ENCODE measurements at places on chromosomes 1 and 21.

- no peak for DNase-seq
These were observed 2.6 kb upstream of the RNF2 start for GRCh38 chr1:185042737-185043136.

GRCh38 chr21:37005548-37006485, 685 bp upstream of the RIPPLY3 start:
- peak; percentile 77 for DNase-seq

DNA sequence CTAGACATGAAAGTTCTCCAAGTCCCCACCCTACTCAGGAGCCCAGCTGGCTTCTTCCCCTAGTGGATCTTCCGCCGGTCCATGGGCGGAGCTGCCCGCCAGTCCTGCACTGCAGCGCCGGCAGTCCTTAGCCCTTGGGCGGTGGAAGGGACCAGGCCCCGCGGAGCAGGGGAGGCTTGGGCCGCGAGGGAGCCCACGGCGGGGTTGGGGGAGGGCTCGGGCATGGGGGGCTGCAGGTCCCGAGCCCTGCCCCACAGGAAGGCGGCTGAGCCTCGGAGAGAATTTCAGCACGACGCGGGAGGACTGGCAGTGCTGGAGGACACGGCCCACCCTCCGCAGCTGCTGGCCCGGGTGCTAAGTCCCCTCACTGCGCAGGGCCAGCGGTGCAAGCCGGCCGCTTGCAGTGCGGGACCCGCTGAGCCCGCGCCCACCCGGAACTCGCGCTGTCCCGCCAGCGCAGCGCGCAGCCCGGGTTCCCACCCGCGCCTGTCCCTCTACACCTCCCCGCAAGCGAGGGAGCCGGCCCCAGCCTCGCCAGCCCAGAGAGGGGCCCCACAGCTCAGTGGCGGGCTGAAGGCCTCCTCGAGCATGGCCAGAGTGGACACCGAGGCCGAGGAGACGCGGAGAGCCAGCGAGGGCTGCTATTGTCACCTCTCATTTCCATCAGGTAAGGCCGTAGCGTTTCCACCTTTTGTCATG, 1398.6 kb downstream of the MRPL39 start:
- no peak for DNase-seq

GRCh38 chr1:230636575-230637148, 5.6 kb upstream of the COG2 start:
- no peak for DNase-seq

GRCh38 chr1:37593726-37594125, 2.0 kb downstream of the GNL2 start:
- DNase-seq, result no peak

DNA sequence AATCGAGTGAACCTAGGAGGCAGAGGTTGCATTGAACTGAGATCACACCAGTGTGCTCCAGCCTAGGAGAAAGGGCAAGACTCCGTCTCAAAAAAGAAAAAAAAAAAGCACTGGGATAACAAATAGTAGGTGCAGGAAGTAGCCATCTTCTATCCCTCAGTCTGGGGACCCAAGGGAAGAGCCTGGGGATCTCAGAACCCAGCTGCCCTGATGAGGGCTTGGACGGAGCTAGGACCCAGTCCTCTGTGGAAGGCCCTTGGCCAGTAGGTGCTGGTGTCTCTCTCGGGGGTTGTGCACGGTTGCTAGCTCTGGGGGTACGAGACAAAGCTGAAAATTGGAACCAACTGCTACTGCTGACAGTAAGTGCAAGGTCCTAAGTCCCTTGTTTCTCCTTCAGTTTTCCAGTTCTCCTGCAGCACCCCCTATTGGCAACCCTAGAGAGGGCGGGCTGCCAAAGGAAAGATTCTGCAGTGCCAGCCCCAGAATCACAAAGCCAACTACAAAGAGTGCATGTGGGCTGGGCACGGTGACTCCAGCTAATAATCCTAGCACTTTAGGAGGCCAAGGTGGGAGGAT, 57.6 kb upstream of the KIF1B start:
- peak; percentile 76 for DNase-seq

DNA sequence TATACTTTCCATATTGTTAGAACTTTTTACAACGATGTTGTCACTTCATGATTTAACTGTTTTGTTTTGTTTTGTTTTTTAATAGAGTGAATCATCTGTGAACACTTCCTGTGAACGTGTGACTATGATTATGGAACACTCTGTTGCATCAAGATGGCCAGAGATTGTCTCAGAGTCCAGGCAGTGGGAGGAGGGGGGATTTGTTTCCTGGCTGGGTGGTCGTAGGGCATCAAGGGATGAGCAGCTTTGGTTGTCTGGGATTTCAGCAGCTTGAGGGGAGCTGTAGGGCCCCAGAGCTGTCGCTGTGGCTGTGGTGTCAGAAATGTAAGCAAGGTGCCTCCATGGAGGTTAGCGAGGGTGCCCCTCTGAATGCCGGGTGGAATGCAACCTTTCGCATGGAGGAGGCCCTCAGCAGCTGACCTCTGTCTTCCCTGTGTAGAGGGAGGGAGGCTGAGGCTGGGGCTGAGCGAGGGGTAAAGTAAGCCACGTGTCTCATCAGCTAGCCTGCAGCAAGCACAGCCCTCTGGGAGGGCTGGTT, 21.4 kb downstream of the NEK2 start:
- DNase-seq, result no peak

- no peak for DNase-seq
These were observed 8.8 kb upstream of the CDCP2 start for GRCh38 chr1:54161495-54162168.

GRCh38 chr1:64440183-64440826, 29.6 kb upstream of the CACHD1 start:
- DNase-seq, result no peak

- no peak for DNase-seq
These were observed 95.2 kb downstream of the ZP4 start for GRCh38 chr1:237795558-237795957.

GRCh38 chr1:36396359-36396758, 1.3 kb downstream of the LSM10 start:
- no peak for DNase-seq

- no peak for DNase-seq
These were observed 80.6 kb downstream of the WLS start for GRCh38 chr1:68151690-68152089.

DNA sequence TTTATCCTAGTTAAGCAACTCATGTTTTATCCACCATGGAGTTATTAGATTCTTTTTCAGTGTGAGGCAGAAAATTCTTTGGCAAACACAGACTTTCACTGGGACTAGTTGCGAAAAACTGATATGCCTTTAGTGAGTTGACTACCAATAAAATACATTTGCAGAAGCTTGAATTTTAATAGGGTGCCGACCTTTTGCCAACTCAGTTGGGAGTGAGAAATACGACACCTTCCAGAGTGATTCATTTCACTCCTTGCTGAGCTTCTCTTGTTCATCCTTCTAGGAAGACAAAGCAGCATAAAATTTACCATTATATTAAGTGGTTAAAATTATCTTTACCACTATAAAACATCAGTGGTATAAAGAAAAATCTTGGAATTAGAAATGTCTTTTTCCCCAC, 1.2 kb upstream of the KRTAP23-1 start:
- DNase-seq, result no peak

DNA sequence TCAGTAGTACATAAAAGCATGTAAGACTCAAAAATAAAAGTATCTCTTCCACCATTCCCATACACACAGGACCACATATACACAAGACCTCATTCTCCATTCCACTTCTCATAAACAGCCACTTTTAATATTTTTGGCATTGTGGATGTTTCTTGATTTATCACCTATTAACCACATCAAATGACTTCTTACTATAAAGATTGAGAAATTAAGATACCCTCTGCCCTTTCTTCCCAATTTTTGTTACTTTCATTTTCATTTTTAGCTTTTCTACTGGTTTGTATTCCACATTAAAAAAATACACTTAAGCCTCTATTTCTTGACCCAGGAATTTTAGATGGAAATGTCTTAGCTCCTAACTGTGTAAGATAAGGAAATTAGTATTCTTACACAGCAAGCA, 22.8 kb downstream of the AKT3 start:
- no peak for DNase-seq

- DNase-seq, result no peak
These were observed 39.1 kb downstream of the GPR3 start for GRCh38 chr1:27431601-27431940.

DNA sequence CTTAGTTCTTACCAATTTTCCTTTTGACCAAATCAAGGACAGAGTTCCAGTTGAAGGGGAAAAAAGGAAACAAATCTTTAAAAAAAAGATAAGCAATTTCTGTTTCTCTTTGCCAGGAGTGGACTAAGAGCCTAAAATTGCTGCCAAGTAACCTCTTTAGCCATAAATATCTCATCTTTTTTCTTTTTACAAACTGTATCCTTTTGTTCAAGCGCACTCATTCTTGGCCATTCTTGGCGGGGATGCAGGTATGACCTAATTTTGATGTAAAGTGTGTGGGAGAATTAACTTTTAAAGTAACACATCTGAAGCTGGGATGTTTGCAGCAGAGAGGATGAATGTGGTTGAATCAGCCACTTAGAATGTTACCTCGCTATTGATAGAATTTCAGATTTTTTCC, 13.4 kb upstream of the KIF1B start:
- no peak for DNase-seq

GRCh38 chr1:61570191-61570590, 154.8 kb downstream of the TM2D1 start:
- no peak for DNase-seq

DNA sequence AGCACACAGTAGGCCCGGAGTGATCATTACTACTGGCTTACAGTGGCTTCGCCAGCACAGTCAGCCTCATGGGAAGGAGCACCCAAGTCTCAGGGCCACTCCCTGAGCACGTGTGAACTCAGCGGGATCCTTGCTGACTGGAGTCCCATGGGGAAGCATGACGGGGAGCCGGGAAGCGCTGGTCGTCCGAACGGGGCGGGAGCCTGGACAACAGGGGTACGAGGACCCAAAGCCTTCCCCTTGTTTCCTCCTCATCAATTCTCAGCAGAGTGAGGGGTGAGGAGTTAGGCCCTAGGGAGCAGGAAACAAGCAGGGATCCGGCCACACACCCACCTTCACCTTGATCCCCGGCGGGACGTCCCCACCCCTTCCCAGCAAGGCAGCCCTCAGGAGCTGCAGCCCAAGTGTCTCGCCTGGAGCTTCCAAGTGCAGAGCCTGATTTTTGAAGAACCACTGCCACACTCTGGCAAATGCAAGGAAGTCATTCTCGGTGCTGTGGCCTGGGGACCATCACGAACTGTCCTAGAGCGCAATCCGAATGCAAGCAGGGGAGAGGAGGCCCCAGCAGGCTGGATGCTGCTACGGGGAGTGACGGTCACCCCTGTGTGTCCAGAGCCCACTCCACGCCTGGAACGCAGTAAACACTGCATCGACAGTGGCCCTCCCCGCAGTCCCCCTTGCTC, 35.5 kb downstream of the TOMM20 start:
- DNase-seq, result peak; percentile 85

- no peak for DNase-seq
These were observed 31.9 kb downstream of the ITSN1 start for GRCh38 chr21:33674226-33674625.

DNA sequence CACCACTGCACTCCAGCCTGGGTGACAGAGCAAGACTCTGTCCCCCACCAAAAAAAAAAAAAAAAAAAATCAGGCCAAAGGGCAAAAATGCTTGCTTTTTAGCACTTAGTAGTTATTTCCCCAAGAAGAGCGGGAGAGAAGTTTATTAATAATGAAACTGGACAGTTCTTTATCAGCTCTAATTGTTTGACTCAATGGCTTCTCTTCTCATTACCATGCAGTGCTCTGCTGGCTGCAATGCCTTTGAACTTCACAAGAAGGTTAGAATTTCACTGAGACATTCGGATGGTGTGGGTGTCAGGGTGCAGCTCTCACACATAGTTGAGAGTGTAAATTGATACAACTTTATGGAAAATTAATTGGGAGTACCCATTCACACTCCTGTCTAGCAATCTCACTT, 63.7 kb downstream of the EDARADD start:
- DNase-seq, result no peak

GRCh38 chr1:73604739-73605138, 593.2 kb downstream of the LRRIQ3 start:
- DNase-seq, result peak; percentile 4

- no peak for DNase-seq
These were observed 9.2 kb downstream of the GNB1 start for GRCh38 chr1:1881727-1882126.

GRCh38 chr21:29738730-29739129, 201.1 kb downstream of the GRIK1 start:
- no peak for DNase-seq
